Glomerular endothelial cell (primary cell): ENCODE measurements at places on chromosomes 2 and 18. TPM values are rescaled to one million over a fixed set of nuclear protein-coding genes. Genes with fewer than 3 reads are reported as not detected.

The IL1B gene
- 8.9 and 10.6 TPM in 2 replicates for total RNA-seq

The APCDD1 gene
- 0.10 and 0.12 TPM in 2 replicates for total RNA-seq

The NR4A2 gene
- total RNA-seq = 0.58 and 0.68 TPM in 2 replicates

The GYPC gene
- total RNA-seq = 308 and 393 TPM in 2 replicates

The DIPK1C gene
- total RNA-seq = not detected in 2 replicates

The CUL3 gene
- 52.7 and 69.4 TPM in 2 replicates for total RNA-seq

The SERPINB3 gene
- total RNA-seq = not detected in 2 replicates

The LRP1B gene
- 0.05 TPM in 1 of 2 replicates, not detected in the other for total RNA-seq

The TUBA4B gene
- total RNA-seq = not detected in 2 replicates

The WDR35 gene
- total RNA-seq = 5.2 and 5.7 TPM in 2 replicates

The CPO gene
- total RNA-seq = 0.48 TPM in 1 of 2 replicates, not detected in the other
